Heart right ventricle (tissue), 16 donors: ENCODE measurements at places on chromosomes 7 and 10. TPM values are rescaled to one million over a fixed set of nuclear protein-coding genes. Genes with fewer than 3 reads are reported as not detected.

MGAM2 gene
- not detected for total RNA-seq

- peaks cover 4% of the 10 kb centered on the region for H3K27me3 ChIP-seq
- H3K4me1 ChIP-seq, result no peaks in the 10 kb centered on the region
- no peaks in the 10 kb centered on the region for H3K36me3 ChIP-seq
- no peak for DNase-seq
- H3K27ac ChIP-seq, result no peak overlapping the region
Observed at GRCh38 chr10:101749047-101750016, 26.6 kb downstream of the FGF8 start.

- no peak for DNase-seq
- no peak overlapping the region for H3K4me3 ChIP-seq
- H3K4me1 ChIP-seq, result no peaks in the 10 kb centered on the region
- peaks cover 29% of the 10 kb centered on the region for H3K36me3 ChIP-seq
Observed at GRCh38 chr10:121961456-121961855, 13.6 kb downstream of the NSMCE4A start.

PRKRIP1 gene
- total RNA-seq, result 11.0 TPM

DNA sequence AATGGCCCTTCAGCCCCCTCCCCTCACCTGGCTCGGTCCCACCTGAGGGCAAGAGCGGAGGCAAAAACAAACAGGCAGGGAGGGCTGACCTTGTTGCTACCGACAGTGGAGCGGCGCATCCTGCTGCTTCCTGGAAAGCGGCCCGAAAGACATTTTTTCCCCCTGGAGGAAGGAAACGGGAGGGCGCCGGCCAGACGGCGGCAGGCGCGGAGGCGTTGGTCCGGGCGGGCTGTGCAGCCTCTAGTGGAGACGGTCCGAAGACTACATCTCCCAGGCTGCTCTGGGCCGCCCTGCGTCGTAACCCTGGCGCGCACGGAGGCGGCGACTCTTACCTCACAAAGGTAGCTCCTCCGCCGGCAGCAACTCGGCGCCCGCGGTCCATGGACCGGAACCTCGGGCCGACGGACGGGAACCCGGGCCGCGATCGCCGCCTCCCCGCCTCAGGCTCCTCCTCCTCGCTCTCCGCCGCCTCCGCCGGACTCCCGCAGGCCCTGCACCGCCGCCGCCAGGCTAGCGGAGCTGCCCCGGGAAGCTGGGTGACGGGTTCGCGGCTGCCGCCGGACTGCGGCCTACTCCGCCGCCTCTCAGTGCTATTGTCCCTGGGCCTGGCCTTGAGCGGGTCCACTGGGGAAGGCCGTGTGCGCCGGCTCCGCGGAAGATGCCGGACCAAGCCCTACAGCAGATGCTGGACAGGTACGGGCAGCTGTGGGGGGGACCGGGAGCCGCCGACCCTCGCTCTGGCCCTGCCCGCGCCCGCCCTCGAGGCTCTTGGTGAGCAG lies at the start of the genes CPEB3 and MARCHF5:
Gene CPEB3 (minus strand): TSS at position 242 of the 779 bp plus-strand sequence. CDS start 50,728 bp downstream, outside the sequence.
Gene MARCHF5 (plus strand): TSS at position 331 of the 779 bp plus-strand sequence. CDS start 328 bp downstream, at position 659.
- H3K4me3 ChIP-seq, result peak within 1 kb of the TSS; percentile 99
- H3K27ac ChIP-seq, result peak within 1 kb of the TSS; percentile 96
- no peaks in the 10 kb centered on the region for H3K36me3 ChIP-seq
- peak; percentile 96 for DNase-seq
- H3K4me1 ChIP-seq, result peaks cover 17% of the 10 kb centered on the region
- H3K27me3 ChIP-seq, result no peaks in the 10 kb centered on the region

DNA sequence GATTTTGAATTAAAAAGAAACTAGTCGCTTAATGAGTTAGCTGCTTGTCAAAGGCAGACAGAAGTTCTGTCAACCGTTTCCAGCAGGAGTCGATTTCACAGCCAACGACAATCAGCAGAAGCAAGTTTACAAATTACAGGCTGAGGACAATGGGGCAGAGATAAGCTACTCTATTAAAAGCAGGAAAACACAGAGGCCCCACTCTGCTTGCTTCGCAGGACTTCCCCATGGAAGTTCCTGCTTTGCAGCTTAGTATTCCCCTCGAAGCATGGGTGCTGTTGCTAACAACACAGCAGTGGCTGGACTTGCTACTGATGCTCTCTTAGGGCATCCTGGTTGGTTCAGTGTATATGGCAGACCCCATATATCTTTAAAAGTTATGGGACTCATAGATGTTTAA lies 50.8 kb upstream of the KLF6 start:
- no peak for DNase-seq
- peaks cover 48% of the 10 kb centered on the region for H3K4me1 ChIP-seq
- H3K4me3 ChIP-seq, result no peak overlapping the region
- H3K27me3 ChIP-seq, result no peaks in the 10 kb centered on the region
